ENCODE measurements at places on chromosomes 6 and 20.

- peak; percentile 14 for DNase-seq
These were observed 65.1 kb downstream of the PLG start for GRCh38 chr6:160766989-160767646.

DNA sequence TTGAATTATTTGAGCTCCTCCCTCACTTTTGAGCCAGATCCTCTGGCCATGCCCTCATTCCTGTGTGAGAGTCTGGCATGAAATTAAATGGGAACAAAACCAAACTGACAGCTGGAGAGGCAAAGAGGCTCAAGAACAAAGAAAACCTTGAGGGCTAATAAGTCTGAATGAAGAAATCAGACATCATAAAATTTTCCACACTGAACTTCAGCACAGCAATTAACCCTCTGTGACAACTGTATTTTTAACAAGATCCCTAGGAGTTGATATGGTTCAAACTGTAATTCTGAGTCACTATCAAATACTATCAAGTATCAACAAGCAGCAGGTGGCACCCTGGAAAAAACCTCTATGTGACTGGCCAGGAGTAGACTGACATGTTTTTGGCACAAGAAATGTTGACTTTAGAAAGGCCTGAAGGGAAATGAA is 109.4 kb upstream of the EMILIN3 start:
- DNase-seq, result no peak

- DNase-seq, result no peak
These were observed 43.7 kb downstream of the DAAM2 start for GRCh38 chr6:39835821-39836295.

DNA sequence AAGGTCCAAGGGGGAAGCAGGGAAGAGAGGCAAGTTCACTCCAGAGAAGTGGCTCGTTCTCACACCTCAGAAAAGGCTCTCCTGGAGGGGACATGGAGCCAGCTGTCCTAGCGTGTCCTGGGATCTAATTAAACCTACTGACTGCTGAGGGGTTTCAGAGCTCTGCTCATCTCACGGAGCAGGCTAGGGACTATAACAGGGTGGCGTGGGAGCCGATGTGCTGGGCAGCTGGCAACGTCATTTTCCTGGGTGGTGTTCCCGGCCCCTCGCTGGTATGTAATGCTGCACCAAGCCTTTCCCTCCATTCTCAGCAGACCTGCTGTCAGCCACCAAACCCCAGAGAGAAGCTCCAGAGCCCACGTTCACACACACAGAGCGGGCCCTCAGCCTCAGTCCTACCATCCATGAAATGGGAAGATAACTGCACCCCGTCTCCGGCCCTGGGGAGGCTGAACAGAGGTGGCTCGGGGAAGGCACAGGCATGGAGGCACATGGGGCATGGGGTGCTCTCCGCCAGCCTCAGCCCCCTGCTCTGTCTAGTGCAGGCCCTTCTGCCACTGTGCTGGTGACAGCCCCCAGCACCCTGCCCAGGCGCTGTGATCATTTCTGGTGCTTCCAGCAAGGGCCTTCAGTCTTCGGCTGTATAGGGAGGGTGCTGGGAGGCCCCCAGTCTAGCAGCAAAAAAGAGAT is 1.9 kb downstream of the CST7 start:
- DNase-seq, result no peak

GRCh38 chr20:48965189-48965910 is 43.8 kb downstream of the ARFGEF2 start:
- DNase-seq, result no peak

DNA sequence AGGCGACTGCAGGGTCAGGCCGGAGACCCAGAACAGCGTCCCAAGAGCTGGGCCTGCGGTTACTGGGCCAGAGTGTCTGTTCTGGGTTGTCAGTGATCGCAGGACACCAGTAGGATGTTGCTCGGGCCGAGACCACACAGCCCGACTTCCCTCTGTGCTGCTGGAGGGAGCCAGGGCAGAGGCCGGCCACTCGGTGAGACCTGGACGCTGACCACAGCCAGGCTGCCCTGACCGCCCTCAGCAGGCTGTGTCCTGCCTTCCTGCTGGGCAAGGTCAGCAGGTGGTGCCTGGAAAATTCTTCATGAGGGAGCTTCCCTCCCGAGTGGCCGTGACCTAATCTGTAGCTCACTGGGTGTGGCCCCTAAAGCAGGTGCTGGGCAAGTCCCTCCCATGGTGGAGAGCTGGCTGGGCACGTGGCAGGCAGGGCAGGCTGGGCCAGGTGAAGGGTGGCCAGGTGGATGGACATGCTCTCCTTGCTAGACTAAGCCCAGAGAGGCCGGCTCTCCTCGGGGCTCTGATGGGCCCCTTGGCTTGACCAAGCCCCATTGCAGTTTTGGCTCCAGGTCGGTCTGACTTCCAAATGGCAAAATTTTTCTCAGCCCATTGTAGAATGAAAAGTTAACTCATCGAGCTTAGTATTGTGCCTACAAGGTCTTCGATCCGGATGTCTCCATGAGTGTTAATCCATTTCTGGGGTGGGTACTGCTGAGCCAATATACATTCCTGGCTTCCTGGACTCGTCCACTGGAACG is 1.9 kb downstream of the SLCO4A1 start:
- DNase-seq, result no peak

DNA sequence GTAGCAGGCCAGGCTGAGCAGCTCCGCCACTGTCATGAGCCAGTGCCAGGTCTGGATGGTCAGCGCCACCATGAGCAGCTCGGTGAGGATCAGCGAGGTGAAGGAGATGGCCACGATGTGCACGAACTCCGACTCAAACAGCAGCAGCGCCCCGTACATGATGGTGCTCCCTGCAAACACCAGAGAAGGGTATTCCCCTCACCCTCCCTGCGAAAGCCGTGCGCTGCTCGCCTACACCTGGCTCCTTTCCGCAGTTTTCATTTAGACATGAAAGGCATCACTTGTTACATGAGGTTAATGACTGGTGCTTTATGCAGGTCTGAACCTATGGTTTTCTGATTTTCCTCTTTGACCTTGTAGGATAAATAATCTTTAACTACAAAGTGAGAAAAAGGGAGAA is 62.3 kb upstream of the NFATC2 start:
- DNase-seq, result no peak

- no peak for DNase-seq
These were observed 141.9 kb upstream of the ENPP5 start for GRCh38 chr6:46312654-46313053.

- DNase-seq, result no peak
These were observed 17.8 kb downstream of the SCUBE3 start for GRCh38 chr6:35231563-35231962.

GRCh38 chr6:5205035-5205507 is 55.7 kb downstream of the LYRM4 start:
- no peak for DNase-seq

DNA sequence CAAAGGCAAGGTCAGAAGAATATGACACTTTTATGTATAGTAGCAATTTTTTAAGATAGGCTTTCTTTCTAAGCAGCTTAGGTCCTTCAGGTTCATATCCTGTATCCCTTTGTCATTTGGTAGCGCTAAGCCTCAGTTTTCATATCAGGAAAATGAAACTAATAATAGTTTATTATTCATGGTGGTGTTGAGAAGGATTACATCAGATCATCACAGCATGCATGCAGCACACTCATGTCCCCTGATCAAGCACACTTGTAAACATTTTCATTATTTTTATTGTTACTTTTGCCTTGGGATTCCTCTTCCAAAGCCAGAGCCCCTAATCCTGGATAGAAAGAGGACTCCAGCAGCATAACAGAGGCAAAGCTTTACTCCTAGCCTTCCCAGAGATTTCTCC is 70.2 kb upstream of the ADGRF1 start:
- DNase-seq, result no peak

GRCh38 chr20:63477944-63478343 is 5.5 kb upstream of the KCNQ2 start:
- DNase-seq, result no peak

- no peak for DNase-seq
These were observed 20.1 kb upstream of the NOL4L start for GRCh38 chr20:32605167-32605656.

DNA sequence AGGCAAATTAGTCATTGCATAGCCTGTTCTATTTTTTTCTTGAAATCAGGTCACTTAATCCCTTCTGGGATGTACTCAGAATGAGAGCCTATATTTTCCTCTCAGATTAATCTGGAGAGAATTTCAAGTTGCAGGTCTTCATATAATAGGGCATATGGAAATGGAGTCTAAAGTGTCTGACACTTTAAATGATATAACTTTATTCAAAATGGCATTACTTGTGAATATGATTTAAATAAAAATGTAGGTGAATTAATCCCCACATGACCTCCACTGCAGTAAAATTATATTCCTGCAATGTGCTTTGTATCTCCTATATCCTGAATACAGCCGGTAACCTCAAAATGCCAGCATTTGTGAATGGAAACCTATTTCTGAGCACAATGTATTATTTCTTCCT is 172.5 kb upstream of the BTBD3 start:
- DNase-seq, result no peak

DNA sequence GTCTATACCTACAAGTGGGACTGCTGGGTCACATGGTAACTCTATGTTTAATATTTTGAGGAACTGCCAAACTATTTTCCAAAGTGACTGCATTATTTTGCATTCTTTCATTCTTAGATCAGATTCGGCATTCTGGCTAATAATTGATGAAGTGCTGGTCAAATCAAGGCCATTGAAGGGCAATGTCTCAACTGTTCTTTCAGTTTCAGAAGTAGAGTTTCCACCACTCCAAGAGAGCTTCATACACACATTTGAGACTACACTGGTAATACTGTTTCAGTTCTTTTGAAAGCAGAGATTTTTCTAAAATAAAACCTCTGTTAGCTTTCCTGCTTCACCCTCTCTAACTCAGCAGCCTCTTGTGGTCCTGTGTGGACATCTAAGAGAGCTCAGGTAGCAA is 154.5 kb downstream of the CFAP61 start:
- DNase-seq, result no peak

GRCh38 chr6:40349901-40350746 is 237.0 kb downstream of the LRFN2 start:
- DNase-seq, result no peak

DNA sequence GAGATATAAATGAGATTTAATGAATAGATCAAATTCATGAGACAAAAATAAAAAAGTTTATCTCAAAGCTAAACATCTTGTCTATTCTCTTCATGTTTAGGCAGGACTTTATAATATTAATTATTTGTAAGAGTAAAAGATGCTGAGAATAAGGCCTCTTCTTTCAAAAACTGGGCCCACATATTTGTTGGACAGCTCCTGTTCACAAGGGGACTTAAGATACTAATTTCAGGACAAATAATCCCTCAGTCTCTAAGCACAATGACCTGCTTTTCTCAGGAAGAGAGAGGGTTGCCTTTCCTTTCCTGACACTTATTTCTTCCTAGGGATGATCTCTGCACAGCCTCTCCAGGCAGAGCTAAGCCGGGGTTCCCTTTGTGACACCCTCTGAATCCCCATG is 43.3 kb downstream of the NOX3 start:
- no peak for DNase-seq

GRCh38 chr20:59131551-59132285 is 31.9 kb upstream of the ZNF831 start:
- no peak for DNase-seq

DNA sequence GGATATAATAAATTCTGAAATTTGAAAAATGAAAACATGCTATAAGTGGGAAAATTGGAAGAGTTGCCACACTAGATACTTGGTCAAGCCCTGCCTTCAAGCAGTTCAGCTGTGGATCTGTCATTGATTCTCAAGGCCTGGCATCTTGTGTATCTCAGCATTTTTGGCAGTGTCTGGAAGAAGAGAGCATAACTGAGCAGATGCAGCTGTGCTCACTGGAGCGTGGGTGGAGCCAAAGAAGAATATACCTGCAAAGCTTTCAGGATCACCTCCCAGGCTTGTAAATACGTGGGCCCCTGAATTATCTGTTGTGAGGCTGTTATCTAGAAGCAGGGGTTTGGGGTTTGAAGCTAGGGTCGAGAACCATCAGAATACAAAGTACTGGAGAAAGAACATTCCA is 31.3 kb upstream of the CHD6 start:
- no peak for DNase-seq

DNA sequence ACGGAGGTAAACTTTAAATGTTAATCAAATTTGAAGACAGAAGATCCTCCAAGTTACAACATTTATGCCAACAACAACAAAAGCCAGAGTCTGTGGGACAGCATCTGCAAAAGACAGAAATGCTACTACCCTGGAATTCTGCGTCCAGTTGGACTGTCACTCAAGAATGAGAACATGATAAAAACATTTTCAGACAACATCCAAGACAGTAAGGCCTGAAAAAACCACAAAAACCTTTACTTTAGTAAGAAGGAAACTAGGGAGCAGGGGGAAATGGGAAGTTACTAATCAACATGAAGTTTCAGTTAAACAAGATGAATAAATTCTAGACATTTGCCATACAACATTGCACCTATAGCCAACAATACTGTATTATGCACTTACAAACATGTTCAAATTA is 77.6 kb downstream of the MLIP start:
- no peak for DNase-seq

- no peak for DNase-seq
These were observed 39.8 kb upstream of the SLCO4A1 start for GRCh38 chr20:62602550-62602949.

DNA sequence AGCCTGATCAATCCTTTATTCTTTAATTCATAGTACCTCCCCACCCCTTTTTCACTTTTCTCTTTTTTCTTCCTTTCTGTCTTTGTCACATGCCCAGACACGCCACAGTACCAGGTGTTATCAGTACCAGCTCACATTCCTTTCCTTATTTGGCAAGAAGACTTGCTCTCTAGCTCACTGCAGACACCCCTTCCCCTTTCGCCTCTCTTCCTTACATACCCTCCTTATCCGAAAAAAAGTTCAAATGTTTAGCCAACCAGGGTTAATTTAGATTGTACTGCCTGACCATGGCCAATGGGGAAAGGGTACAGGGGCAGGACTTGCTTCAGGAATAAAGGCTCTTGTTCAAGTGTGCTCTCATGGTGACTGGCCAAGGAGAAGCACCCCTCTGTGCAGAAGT is 9.3 kb upstream of the SIRPB2 start:
- DNase-seq, result no peak

GRCh38 chr20:43583982-43584432 is 6.7 kb upstream of the IFT52 start:
- no peak for DNase-seq

GRCh38 chr6:122647765-122648164 is 37.6 kb downstream of the PKIB start:
- DNase-seq, result no peak

DNA sequence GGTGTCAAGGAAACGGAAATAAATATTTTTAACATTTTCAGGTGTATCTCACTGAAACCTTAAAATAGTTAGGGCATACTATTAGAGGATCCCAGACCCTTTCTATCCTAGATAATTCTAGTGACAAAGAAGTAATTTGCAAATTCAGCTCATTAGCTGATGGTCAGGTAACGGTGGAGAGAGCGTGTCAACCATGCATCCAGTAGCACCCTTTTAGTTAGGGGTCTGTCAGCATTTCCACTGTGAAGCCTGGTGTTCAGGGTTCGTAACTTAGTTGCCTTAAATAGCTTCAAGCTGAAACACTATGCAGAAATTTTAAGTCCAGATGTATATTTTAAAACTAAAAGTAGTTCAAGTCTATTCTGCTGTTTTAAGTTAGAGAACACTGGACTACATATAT is 48.5 kb upstream of the SUPT3H start:
- no peak for DNase-seq
